ENCODE measurements at places on chromosomes 3 and 15. TPM values are rescaled to one million over a fixed set of nuclear protein-coding genes. Genes with fewer than 3 reads are reported as not detected.

DNA sequence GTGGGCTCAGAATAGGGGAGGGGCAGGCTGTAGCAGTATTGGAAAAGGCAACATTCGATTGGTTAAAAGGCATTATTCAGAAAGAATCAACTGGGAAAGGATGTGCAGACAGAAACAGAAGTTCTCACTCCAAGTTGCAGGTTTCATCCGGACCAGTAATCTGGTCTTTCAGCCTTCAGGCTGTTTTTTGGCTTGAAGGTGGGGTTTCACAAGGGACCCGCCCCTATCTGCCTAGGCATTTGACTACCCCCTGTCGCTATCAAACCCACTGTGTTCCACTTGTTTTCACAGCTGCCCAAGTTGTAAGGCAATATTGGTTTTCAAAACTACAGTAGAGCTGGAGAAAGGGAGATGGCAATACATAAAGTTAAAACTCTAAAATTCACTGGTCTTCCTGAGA is 96.9 kb downstream of the VPS8 start:
- no peak overlapping the region for H3K4me3 ChIP-seq
- H3K27ac ChIP-seq, result no peak overlapping the region
- H3K36me3 ChIP-seq, result no peaks in the 10 kb centered on the region
- no peaks in the 10 kb centered on the region for H3K4me1 ChIP-seq

GRCh38 chr15:57932348-57932747 is 133.2 kb downstream of the ALDH1A2 start:
- DNase-seq, result no peak
- H3K36me3 ChIP-seq, result no peaks in the 10 kb centered on the region
- no peak overlapping the region for H3K27ac ChIP-seq
- H3K4me1 ChIP-seq, result no peaks in the 10 kb centered on the region

GRCh38 chr3:146912241-146913015 is 307.3 kb upstream of the PLSCR5 start:
- H3K27me3 ChIP-seq, result no peaks in the 10 kb centered on the region
- no peak overlapping the region for H3K4me3 ChIP-seq
- no peaks in the 10 kb centered on the region for H3K36me3 ChIP-seq
- no peak overlapping the region for H3K27ac ChIP-seq
- no peak for DNase-seq

CLDN18 gene
- not detected for total RNA-seq

CD86 gene
- total RNA-seq, result not detected

GRCh38 chr3:99357131-99357530 is 281.3 kb upstream of the COL8A1 start:
- DNase-seq, result no peak
- H3K27ac ChIP-seq, result no peak overlapping the region
- no peaks in the 10 kb centered on the region for H3K27me3 ChIP-seq
- H3K4me3 ChIP-seq, result no peak overlapping the region

- DNase-seq, result no peak
- no peaks in the 10 kb centered on the region for H3K4me1 ChIP-seq
- no peaks in the 10 kb centered on the region for H3K36me3 ChIP-seq
- H3K27me3 ChIP-seq, result no peaks in the 10 kb centered on the region
- H3K27ac ChIP-seq, result no peak overlapping the region
Observed at GRCh38 chr15:56082263-56082761, 88.9 kb upstream of the NEDD4 start.

DNA sequence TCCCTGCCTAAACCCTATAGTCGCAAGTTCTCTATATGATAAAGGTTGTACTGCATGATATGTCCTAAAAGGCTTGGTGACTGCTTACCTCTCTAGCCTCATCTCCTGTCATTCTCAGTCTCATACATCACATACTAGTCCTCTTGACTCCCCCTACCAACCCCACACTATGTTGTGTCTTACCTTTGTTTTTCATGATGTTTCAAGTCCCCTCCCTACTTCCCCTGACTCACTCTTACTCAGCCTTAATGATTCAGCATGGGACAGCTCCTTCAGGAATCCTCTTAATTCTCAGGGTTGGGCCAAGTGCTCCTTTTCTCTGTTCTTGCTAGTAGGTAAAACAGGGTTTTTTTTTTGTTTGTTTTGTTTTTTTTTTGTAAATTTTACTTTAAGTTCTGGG is 49.6 kb downstream of the SLMAP start:
- no peak overlapping the region for H3K27ac ChIP-seq
- no peaks in the 10 kb centered on the region for H3K27me3 ChIP-seq
- H3K4me3 ChIP-seq, result no peak overlapping the region
- no peak for DNase-seq
- no peaks in the 10 kb centered on the region for H3K36me3 ChIP-seq

DNA sequence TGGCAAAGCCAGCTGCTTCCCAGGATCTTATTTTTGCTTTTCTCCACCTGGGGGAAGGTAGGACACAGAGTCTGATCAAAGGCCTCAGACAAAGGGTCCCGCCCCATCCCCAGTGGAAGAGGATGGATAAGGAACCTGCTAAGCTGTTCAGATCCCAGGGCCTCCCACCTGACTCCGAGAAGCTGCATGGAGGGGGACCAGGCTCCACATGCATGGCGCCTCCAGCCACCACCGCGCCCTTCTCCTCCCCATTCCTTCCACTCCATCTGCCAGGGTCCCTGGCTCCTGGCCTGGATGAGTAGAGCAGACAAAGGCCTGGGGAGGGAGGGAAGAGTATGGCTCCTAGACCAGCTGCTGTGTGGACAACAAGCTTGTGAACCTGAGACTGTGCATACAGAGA is 20.0 kb upstream of the CRABP1 start:
- peaks cover 31% of the 10 kb centered on the region for H3K4me1 ChIP-seq
- no peaks in the 10 kb centered on the region for H3K27me3 ChIP-seq
- DNase-seq, result no peak
- H3K27ac ChIP-seq, result no peak overlapping the region

DNA sequence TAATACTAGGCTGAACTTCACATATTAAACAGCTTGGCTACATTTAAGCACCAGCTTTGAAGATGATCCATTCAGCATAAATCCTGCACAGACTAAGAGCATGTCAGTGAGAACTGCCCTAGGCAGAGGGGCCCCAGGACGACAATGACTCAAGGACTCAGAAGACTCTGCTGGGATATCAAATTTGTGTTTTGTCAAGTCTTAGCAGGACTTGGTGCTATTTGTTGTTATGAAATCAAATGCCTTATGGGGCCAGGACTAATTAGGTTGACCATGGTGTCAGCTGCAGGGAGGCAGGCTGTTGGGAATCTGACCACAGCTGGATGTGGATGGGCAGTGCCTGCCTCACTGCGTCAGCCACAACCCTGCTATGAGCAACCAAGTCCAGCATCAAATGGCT is 91.8 kb downstream of the RYR3 start:
- H3K27me3 ChIP-seq, result peaks cover 32% of the 10 kb centered on the region
- no peak for DNase-seq
- H3K27ac ChIP-seq, result no peak overlapping the region
- no peak overlapping the region for H3K4me3 ChIP-seq
- no peaks in the 10 kb centered on the region for H3K4me1 ChIP-seq

- DNase-seq, result no peak
- no peak overlapping the region for H3K4me3 ChIP-seq
- H3K27me3 ChIP-seq, result no peaks in the 10 kb centered on the region
- no peaks in the 10 kb centered on the region for H3K4me1 ChIP-seq
- H3K36me3 ChIP-seq, result no peaks in the 10 kb centered on the region
Observed at GRCh38 chr3:55107187-55107586, 179.3 kb upstream of the LRTM1 start.

- DNase-seq, result no peak
- H3K27ac ChIP-seq, result no peak overlapping the region
- H3K4me1 ChIP-seq, result peaks cover 46% of the 10 kb centered on the region
- no peaks in the 10 kb centered on the region for H3K27me3 ChIP-seq
Observed at GRCh38 chr15:70530017-70530499, 233.3 kb downstream of the UACA start.

GRCh38 chr15:62223020-62223419 is 57.9 kb upstream of the C2CD4B start:
- H3K4me1 ChIP-seq, result no peaks in the 10 kb centered on the region
- no peaks in the 10 kb centered on the region for H3K36me3 ChIP-seq
- H3K4me3 ChIP-seq, result no peak overlapping the region
- no peak overlapping the region for H3K27ac ChIP-seq

DNA sequence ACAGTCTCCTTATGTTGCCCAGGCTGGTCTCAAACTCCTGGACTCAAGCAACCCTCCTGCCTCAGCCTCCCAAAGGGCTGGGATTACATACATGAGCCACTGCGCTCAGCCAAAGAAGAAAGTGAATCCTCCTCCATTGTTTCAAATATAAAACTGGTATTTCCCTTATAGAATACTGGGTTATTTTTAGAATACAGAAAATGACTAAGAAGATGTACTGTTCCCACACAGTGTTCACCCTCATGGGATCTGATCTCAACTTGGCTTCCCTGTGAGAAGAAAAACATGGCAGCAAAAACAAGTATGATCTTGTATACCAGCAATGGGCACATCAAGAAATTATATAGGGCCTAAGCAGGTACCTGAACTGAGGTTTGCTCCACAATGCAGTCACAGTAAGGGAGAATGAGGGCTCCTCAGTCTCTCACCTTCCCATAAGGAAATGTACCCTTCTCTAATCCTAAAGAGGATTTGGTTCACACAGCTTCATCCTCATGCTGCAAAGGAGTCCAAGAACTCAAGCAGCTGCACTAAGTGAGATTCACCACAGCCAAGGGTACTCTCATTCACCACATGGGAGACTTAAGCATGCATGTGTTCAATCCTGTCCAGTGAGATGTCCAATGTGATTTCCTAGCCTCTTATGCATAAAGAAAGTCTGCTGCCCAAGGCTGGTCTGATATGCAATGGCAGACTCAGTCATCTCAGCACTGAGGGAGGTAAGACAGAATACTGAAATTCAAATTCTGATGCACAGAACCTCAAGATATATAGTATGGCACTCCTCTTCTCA is 25.8 kb downstream of the USP4 start:
- no peak overlapping the region for H3K4me3 ChIP-seq
- H3K27me3 ChIP-seq, result no peaks in the 10 kb centered on the region
- no peak overlapping the region for H3K27ac ChIP-seq
- DNase-seq, result no peak
- no peaks in the 10 kb centered on the region for H3K4me1 ChIP-seq
- H3K36me3 ChIP-seq, result no peaks in the 10 kb centered on the region

- H3K27ac ChIP-seq, result no peak overlapping the region
- H3K4me3 ChIP-seq, result peak overlapping the region; percentile 54
- H3K27me3 ChIP-seq, result peaks cover 9% of the 10 kb centered on the region
- H3K36me3 ChIP-seq, result no peaks in the 10 kb centered on the region
Observed at GRCh38 chr15:73751899-73752805, 999 bp downstream of the INSYN1 start.

DNA sequence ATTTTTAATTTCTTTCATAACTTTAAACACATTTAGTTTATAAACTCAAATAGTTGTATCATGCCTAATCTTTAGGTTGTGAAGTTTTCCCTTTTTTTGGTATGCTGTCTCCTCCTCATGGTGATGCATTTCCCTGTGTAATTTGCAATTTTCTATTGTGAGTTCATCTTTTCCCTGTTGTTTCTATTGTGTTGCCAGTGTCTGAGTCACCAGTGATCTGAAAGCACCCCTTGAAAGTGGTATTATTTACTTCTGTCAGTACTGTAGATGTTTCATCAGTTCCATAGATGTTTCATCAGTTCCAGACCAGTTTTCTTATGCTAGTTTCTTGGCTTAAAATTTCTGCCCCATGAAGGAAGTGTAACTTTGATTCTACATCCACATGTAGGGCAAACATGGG is 80.6 kb downstream of the OXSM start:
- DNase-seq, result no peak
- H3K36me3 ChIP-seq, result no peaks in the 10 kb centered on the region
- no peaks in the 10 kb centered on the region for H3K4me1 ChIP-seq
- no peak overlapping the region for H3K27ac ChIP-seq
- no peak overlapping the region for H3K4me3 ChIP-seq

GAP43 gene
- total RNA-seq, result 42.0 TPM

- no peaks in the 10 kb centered on the region for H3K36me3 ChIP-seq
- no peak within 1 kb of the TSS for H3K4me3 ChIP-seq
- peaks cover 28% of the 10 kb centered on the region for H3K4me1 ChIP-seq
- H3K27ac ChIP-seq, result no peak within 1 kb of the TSS
Observed at GRCh38 chr3:151384741-151385174, at the start of gene P2RY12. Gene P2RY12, minus strand, starts transcription at chr3:151384753. Its CDS starts 45,908 bp downstream, at chr3:151338845.

DNA sequence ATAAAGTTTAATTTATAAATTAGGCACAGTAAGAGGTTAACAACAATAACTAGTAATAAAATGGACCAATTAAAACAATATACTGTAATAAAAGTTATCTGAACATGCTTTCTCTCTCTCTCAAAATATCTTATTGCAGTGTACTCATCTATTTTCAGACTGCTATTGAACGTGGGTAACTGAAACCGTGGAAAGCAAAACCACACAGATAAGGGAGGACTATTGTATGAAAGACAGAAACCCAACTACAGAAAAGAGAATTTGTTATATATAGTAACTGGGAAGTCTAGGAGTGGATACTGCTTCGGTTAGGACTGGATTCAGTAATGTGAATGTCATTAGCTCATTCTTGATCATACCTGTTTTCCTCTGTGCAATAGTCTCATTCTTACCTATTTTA is 119.3 kb upstream of the DAZL start:
- no peaks in the 10 kb centered on the region for H3K27me3 ChIP-seq
- no peaks in the 10 kb centered on the region for H3K4me1 ChIP-seq
- no peaks in the 10 kb centered on the region for H3K36me3 ChIP-seq
- H3K27ac ChIP-seq, result no peak overlapping the region

DNA sequence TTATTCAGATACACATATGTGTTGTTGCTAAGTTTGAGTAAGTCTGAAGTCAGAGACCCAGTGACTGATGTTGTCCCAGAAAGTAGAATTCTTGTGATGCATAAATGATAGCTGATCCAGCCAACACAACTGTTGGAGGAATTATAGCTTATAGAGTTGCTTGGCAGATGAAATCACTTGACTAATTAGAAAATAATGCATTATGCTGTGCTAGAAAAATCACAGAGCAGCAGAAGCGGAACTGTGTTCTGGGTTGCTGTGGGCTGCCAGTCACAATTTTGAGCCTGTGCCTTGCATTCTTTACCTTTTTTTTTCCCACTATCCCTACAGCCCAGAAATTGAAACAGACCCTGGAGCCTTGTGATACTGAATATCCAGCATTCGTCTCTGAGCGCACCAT is 90.0 kb upstream of the LRTM1 start:
- no peaks in the 10 kb centered on the region for H3K36me3 ChIP-seq
- H3K4me3 ChIP-seq, result no peak overlapping the region
- H3K27ac ChIP-seq, result no peak overlapping the region

FBXO40 gene
- total RNA-seq, result not detected

DNA sequence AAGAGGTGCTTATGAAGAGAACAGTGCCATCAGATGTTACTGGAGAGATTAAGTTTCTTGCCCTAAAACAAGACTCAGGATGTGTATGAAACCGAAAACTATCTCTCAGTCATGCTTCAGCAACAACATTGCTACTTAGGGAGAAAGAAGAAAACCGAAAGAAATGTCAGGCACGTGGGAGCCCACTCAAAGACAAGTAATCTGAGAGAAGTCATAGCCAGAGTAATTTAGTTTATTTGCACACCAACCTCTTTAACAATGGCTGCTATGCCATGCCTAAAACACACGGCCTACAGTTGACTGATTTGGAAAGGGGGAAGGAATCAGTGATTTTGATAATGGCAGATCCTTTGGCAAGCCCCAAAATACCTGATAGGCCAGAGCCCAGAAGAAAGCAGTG is 162.9 kb downstream of the TIGIT start:
- DNase-seq, result no peak
- no peaks in the 10 kb centered on the region for H3K27me3 ChIP-seq
- H3K27ac ChIP-seq, result no peak overlapping the region
- no peaks in the 10 kb centered on the region for H3K36me3 ChIP-seq
